ENCODE measurements at places on chromosomes 1 and 21.
A peak's percentile ranks its signal among the peaks of the same experiment; 100 is the strongest.

GRCh38 chr21:35266546-35266945 is 217.4 kb upstream of the RUNX1 start:
- DNase-seq = no peak

- DNase-seq = no peak
These were observed 226.4 kb downstream of the DUSP10 start for GRCh38 chr1:221515496-221515895.

- DNase-seq = no peak
These were observed 49.1 kb downstream of the ELK4 start for GRCh38 chr1:205582471-205583291.

DNA sequence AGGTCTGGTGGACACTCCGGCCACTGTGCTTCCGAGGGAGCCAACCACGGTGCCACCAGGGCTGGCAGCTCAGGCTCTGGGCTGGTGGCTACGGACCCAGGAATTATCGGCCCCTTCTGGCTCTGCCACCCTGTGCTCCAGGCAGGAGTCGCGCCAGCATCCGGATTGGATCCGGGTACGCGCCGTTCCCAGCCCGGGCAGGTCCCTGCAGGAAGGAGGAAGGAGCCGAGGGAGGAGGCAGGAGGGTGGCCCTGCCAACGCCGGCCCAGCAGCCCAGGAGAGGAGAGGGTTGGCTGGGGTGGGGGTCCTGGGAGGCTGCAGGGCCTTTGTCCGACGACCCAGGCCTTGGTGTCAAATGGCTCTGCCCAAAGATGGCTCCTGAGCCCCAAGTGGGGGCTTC is 160.5 kb downstream of the CASZ1 start:
- no peak for DNase-seq

DNA sequence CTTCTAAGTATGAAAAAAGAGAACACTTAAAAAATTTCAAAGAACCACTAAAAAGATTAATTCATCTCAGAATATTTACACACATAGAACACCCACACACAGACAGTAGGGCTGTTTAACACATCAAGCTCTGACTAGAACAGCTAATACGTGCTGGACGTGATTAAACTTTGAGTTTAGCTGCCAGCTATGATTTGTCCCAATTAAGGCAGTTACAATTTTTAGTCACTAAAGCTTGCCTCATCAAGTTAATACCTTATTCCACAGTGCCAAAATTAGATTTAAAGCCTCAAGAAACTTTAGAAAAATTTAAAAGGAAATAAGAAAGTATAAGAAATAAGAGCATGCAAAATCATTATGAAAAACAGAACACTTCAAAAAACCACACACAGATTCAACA is 18.9 kb downstream of the SLC16A1 start:
- no peak for DNase-seq

DNA sequence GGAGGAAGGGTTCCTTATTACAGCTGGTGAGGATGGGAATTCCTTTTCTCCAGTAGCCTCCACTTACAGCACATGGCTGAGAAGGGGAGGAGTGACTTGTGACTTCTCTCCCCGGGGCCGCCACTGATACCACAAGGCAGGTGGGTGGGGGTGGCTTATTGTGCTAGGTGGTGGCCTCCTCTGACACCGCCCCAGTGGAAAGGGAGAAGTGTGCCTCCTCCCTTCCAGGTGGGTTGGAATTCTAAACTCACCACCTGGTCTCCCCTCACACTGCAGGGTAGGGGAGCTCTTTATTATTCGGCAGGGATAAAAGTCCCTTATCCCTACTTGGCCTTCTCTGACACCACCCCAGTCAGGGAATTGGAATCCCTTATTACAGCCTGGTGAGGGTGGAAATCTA is 89.5 kb downstream of the CCDC30 start:
- DNase-seq = no peak

DNA sequence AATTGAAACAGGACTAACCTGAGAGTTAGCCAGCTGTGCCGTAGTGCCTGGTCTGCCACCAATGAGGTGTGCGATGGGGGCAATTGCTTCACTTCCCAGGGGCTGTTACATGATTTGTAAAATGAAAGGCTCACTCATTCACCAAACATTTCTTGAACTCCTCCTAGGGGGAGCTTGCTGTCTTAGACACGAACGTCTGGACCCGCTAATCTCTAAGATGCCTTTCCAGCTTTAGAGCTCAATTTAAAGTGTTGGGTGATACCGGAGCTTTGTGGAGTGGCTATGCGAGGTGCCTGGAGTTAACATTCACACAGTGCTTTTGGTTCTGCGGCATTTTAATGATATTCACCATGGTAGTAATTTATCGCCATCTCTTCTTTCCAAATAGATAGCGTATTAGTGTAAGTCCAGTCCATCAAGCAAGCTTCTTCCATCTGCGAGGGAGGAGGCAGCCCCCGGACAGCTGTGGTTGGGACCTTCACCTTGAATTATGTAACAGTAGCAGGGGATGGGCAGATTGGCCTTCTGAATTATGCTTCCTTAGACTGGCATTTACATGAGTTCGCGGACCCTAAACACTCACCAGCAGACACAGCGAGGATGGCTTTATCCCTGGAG is 179.9 kb downstream of the ADSS2 start:
- DNase-seq = no peak

DNA sequence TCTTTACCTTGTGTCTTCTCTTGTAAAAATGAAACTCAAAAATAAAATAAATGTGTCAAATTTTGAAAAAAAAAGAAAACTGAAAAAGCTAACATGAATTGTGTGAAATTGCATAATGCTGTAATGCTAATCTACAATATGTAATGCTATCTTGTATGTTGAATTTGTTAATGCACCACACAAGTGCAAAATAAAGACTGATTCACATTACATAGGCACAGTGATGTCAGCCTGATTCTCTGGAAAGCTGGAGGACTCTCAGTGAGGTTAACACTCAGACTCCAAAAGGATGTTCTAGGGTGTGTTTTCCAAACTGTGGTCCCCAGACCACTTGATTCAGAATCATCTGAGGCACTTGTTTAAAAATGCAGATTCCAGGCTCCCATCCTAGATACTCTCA is 25.6 kb downstream of the SYT11 start:
- DNase-seq = no peak

- DNase-seq = no peak
These were observed 130.4 kb downstream of the TRABD2B start for GRCh38 chr1:47866601-47867437.

DNA sequence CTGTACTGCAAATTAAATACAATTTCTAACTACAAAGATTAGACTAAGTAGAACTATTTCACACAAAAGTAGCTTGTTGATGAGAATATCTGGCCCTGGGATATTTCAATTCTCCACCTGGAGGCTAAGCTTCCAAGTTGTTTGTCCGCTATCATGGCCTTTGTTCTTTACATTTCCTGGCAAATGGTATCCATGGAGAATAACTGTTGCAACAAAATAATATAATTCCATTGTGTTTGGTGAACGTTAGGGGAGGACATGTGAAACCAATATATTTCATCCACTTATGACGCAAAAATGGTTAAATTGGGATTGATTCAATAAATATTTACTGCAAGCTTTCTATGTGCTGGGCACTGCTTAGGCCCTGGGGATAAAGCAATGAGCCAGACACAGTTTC is 565.4 kb downstream of the PTPRC start:
- DNase-seq = no peak

DNA sequence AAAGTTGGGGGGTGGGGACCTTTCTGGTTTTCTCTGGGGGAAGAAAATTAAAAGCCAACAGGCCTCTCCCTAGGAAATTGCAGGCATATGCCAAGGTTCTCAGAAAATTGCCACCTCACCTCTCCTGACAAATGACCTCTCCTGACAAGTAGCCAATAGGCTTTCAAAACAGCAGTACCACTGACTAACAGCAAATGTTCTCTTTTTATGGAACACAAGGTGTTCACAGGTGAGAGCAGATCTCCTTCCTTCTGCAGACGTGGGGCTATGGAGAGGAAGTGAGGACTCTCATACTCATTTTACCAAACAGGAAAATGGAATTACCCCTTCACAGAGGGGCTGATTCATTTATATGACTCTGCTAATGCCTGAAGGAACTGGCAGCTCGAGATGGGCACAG is 32.7 kb upstream of the SUCO start:
- DNase-seq = no peak

DNA sequence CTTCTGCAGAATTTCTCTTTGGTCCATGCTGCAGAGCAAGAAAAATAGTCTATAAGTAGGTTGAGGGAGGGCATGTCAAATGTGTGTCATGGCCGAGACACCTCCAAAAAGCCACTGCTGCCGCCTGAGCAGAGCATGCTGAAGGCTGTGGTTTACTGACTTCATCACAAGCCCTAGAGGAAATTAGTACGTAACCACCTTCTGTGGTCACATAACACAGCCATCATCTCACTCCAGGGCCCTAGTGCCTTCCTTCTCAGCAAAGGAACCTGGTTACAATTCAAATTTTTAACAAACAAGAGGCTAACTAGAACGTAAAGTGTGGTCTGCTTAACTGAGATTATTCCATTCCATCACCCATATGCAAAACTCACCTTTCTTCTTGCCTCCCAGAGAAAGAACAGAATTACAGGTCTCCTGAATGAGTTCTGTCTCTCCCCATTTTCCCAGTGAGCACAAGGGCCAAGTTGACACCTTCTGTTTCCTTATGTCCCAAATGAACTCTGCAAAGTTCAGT is at the start of gene PTPN22:
Gene PTPN22, minus strand, starts transcription at position 116 of the 517 bp plus-strand sequence.
- DNase-seq = peak; percentile 67

- no peak for DNase-seq
These were observed 1.7 kb downstream of the NES start for GRCh38 chr1:156675210-156676113.

DNA sequence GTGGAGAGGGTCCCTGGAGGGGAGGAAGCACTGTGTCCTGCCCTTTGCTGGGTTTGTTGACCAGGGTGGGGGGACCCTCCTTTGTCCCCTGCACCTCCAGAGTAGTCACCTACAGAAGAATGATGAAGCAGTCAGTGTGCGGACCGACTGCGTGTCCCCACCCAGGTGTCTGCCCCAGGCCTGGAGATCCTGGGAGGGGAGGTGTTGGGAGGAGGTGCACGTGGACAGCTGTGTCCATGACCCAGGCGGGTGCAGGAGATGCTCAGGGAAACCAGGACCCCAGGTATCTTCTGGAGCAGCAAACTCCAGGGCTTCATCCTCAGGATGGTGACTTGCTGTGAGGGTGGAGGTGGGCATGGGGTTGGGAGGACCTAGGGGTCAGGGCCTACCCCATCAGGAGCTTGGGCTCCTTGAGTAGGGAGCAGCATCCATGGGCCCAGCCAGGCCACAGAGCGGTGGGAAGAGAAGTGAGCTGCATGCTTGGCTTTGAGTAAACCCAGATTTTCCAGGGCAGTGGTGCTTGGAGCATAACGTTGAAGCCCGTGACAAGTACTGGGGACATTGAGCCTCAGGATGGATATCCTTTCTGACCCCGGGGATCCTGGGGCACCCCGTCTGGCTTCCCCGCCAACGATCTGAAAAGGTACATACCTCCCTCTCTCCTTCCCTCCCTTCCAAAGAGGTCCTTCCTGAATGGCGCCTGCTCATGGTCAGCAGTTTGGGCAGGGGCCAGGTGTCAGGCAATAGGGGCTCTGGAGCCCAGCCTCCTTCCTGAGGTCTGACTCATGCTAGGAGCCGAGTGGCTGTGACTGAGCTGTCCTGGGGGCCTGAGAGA is 13.7 kb downstream of the ACTRT2 start:
- no peak for DNase-seq

DNA sequence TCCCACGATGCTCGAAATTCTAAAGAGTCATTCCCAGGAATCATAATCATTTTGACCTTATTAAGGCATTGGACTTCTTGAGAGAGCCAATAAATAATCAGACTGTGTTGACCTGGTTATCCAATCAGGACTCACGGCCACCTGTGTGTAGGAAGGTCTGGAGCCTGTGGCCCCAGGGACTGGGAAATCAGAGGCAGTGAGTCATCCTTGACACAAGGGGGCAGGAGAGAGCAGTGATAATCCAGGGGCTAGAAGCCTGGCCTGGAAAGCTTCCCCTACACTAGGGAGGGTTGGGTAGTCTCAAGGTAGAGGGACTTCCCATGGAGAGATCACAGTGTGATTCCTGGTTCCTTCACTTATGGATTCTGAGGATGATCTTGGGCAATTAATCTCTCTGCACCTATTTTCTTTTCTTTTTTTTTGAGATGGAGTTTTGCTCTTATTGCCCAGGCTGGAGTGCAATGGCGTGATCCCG is 4.7 kb downstream of the MR1 start:
- no peak for DNase-seq

GRCh38 chr1:30760596-30761324 is 3.2 kb upstream of the LAPTM5 start:
- DNase-seq = no peak

DNA sequence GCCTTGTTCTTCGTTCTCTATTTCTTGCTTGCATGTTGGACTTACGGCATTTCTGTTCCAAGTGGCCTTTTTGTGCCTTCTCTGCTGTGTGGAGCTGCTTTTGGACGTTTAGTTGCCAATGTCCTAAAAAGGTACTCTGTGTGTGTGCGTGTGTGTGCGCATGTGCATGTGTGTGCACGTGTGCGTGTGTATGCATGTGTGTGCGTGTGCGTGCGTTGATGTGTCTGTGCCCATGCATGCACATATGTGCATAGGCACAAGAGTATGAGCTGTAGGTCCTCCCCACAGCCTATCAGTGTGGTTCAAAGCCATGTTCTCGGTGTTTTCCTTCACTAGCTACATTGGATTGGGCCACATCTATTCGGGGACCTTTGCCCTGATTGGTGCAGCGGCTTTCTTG is 13.7 kb downstream of the NPPA start:
- DNase-seq = no peak

DNA sequence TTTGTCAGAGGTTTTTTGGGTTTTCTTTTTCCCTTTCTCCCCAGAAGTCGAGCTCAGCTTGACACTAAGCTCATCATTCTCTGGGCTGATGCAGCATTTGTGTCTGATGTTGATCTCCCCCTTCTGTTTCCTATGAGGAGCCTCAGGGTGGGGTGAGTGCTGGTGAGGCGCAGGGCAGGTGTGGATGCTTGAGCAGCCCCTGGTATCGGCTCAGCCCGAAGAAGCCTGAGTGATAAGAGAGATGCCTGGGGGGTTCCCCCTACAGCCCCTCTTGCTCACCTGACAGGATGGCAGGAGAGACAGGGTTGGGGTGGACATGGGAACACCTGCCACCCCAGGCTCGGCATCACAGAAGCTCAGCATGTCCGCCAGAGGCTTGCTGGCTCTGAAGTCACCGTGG is 239.0 kb downstream of the RHOU start:
- DNase-seq = no peak

GRCh38 chr1:153527023-153527682 is 8.6 kb downstream of the S100A6 start:
- DNase-seq = no peak

- no peak for DNase-seq
These were observed 76.8 kb downstream of the GLIS1 start for GRCh38 chr1:53662169-53662568.

- no peak for DNase-seq
These were observed 7.4 kb downstream of the KCNE1 start for GRCh38 chr21:34504595-34504994.

DNA sequence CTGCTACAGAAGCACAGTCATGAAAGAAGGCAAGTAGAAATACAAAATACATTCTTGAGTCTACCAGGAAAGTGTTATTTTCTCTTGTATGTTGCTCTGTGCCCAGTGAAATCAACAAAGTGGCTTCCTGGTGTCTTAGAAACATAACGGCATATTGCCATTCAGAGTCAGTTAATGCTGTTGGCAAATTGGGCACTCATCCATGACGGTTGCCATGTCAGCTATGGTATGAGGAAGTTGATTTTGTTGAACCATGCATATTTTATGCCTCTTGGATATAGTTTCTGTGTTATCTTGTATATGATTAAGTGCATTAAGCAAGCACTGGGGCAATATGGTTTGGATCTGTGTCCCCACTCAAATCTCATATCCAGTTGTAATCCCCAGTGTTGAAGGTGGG is 153.1 kb upstream of the CXADR start:
- no peak for DNase-seq

GRCh38 chr21:32403201-32403777 is 9.2 kb upstream of the EVA1C start:
- DNase-seq = peak; percentile 44

- DNase-seq = no peak
These were observed 4.8 kb downstream of the SLX9 start for GRCh38 chr21:44944596-44944995.
